ENCODE measurements at places on chromosomes 4 and X.

DNA sequence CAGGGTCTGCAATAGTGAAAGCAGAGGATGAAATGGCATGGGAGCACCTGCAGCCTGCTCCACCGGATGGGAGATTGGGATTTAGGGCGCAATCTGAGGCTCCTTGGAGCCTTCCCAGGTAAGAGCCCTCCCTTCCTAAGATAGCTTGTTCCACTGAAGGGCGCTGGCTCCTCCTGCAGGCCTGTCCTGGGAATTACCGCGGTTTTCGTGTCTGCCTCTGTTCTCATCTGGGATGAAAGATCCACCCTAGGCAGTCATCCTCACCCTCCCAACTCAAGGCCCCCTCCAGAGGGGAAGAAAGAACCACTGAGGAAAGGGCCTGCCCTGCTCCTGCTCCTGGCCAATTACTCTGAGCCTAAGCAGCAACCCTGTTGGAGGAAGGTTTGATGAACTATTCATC, 547.5 kb downstream of the SMARCA1 start:
- DNase-seq = no peak

GRCh38 chr4:86043755-86044592, 315.9 kb downstream of the MAPK10 start:
- DNase-seq = no peak

DNA sequence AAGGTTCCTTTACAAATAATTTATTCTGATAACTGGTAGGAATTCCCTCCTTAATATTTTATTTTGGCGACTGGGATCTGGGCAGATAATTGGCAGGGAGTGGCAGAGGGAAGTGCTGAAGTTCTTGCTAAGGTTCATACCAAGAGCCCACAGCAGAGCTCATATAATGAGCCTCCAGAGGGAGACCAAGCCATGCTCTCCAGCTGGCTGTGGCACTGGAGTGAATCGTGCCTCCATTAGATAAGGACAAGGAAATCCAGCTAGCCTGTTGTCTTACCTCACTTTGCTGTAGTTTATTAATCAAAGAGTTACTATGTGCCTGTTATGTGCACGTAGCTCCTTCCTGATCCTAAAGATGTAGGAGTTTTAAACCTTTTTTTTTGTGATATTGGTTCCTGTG, 1.3 kb downstream of the ASB12 start:
- no peak for DNase-seq

GRCh38 chr4:69970071-69970470, 4.5 kb upstream of the CSN2 start:
- DNase-seq = no peak

- no peak for DNase-seq
Observed at GRCh38 chrX:134741746-134742145, 83.5 kb upstream of the PLAC1 start.

DNA sequence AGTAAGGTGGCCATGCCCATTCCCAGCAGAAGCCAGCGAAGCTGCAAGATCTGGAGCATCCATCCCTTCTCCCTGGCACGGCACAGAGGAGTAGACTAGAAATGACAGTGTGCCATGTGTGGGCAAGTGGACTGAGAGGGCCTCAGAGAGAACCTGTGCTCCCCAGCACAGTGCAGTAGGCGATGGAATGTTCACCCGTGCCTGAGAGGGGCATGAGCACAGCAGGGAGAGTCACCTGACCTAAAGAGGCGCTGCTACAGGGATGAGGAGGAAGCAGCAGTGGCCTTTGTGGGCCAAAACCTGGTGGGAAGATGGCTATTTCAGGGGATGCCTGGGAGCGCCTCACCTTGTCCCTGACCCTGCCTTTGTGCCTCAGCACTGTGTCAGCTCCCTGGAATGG, 8.0 kb upstream of the CDKN2AIP start:
- DNase-seq = no peak

DNA sequence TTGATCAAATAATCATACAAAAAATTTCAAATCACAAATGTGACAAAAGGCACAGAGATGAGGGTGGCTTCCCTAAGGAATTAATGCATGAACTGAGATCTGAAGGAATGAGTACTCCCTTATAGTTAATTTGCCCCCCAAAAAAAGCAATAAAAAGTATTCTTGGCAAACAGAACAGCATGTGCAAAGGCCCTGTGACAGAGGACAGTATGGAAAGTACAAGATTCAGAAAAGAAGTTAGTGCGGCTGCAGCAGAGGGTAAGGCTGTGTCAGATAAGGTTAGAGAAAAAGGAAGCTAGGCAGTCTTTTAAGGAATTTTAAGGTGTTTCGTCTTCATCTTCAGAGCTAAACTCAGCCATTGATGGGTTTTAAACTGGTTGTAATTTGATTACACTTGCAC, 7.4 kb downstream of the DDX60L start:
- no peak for DNase-seq

GRCh38 chr4:76160355-76160754, 12.2 kb upstream of the NUP54 start:
- no peak for DNase-seq

DNA sequence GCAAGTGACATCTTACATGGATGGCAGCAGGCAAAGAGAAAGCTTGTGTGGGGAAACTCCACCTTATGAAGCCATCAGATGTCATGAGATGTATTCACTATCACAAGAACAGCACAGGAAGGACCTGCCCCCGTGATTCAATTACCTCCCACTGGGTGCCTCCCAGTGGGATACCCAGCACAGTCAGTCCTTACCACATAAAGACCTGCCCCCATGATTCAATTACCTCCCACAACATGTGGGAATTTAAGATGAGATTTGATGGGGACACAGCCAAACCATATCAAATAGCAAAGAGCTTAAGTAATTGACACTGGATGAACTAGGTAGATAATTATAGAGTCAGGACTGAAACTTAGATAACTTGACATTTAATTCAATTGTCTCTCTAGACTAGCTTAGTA, 85.6 kb downstream of the SLIT2 start:
- no peak for DNase-seq

GRCh38 chr4:58807843-58808615, 1697.8 kb upstream of the IGFBP7 start:
- no peak for DNase-seq

- no peak for DNase-seq
Observed at GRCh38 chrX:151970661-151971060, 3.8 kb downstream of the GABRE start.

- peak; percentile 69 for DNase-seq
Observed at GRCh38 chr4:174282836-174283506, 496 bp downstream of the FBXO8 start.

- no peak for DNase-seq
Observed at GRCh38 chrX:97398030-97398551, 514.4 kb downstream of the RPA4 start.

- no peak for DNase-seq
Observed at GRCh38 chrX:1592470-1593142, 1.2 kb downstream of the AKAP17A start.

GRCh38 chr4:19248023-19248422, 1003.7 kb upstream of the SLIT2 start:
- DNase-seq = no peak

- no peak for DNase-seq
Observed at GRCh38 chr4:83830138-83830888, 294.4 kb downstream of the GPAT3 start.

DNA sequence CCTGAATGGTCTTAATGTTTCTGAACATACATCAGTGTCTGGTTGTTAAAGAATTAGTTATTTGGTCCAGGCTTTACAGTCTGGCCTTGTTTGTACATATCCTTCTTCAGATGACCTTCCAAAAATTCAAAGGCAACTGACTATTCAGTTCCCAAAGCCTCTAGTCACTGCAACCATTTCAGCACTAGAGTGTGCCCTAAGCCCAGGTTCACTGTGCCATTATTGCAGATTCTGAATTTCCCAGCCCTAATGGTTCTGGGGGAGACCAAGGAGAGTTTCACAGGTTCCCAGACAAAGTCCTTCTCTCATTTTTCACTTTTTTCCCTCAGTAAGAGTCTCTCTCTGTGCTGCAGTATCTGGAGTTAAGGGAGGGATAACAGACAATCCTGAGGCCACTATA, 235.8 kb downstream of the TRAM1L1 start:
- no peak for DNase-seq

GRCh38 chr4:107740381-107740780, 20.3 kb upstream of the PAPSS1 start:
- DNase-seq = no peak
